ENCODE measurements at places on chromosomes 2 and 18.

DNA sequence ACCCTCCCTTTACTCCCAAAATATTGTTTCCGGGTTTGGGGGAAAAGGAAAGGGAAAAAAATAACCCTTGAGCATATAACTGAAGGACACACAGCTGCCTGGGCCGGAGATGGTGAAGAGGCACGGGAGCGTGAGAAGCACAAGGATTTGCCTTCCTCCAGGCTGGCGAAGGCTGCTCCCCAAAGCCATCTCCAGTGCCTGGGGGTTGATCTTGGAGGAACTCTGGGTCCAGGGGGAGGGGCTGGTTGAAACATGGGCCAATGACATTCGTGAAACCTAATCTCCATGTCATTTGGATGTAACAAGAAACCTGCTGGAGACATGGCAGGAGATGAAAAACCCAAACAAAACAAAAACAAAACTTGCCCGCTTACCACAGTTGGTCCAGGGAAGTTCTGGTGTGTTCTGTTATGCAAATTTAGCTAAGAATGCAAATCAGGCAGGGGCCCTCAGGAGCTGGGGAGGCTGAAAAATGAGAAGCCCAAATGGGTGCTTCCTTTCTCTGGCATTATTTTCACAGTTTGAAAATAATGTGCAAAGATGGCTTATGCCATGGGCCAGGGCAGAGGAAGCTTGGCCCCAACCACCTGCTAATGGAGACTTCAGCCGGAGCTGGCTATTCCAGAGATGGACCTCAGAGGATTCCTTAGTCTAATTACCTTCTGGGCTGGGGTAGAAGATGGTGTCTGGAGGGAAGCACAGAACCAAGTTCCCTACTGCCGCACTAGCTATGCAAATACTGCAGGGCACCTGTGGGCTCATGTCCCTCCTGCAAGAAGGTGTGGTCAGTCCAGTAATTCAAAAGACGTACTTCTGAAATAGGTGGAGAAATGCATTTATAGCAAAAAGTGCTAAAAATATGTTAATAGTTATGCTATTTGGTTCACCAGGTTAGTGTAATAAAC lies 180.9 kb downstream of the BCL2 start:
- DNase-seq: no peak

GRCh38 chr2:27847333-27847732 lies 42.9 kb downstream of the RBKS start:
- no peak for DNase-seq

DNA sequence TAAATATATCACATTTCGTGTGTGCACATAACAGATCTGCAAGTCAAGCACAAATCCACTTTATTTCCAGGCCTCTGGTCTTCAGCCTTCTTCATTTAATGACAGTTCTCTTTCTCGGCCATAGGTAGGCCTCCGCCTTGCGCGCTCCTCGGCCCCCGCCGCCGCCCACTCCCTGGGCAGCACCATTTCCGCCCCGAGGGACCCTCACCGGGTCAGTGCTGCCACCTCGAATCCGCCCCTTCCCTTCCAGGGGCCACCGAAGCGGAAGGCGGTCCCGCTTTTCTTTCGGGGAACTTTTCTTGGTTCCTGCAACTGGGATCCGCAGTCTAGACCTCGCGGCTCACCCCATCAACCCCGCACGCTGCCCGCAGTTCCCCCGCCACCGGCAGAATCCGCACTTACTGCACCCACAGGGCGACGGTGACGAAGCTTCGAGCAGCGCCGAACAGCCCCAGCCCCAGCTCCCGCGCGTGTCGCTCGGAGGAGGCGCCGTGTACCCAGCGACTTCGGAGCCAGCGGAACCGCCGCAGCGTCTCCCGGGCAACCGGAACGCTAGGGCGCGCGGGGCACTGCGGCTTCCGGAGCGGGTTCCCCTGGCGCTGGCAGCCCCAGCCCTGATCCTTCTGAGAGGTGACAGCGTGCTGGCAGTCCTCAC lies at the start of gene CDKL4:
Gene CDKL4, minus strand, starts transcription at position 502 of the 655 bp plus-strand sequence.
- no peak for DNase-seq

DNA sequence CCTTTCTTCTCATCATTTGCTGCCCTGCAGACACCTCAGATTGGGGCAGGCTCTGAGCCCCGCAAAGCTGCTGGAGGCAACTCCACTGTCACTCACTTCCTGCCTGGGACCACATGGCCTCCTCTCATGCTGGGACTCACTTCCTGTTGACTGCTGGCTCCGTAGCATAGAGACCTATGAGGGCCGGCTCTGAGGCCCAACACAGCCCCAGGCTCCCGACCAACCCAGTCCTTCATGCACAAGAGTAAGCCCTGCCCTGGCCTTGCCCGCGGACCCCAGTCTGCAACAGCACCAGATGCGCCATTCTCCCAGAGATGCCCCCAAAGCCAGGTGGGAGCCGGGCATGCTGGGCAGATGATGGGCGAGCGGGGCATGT lies 55.7 kb downstream of the DNMT3A start:
- no peak for DNase-seq

DNA sequence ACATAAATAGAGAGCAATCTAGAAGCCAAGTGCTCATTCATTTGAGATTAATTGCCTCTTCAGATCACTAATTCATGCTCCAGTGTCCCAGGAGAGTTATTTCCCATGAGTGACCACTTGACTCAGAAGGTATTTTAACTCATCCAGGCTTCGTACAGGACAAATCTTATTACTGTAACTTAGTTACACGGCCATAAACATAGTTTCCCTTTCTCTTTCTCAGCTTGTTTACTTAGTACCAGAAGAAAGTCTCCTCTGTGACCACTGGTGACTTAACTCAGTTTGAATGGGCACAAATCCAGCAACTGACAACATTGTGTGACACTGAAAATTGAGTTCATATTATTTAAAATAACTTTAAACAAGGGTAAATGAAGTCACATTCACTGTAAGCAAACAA lies 25.3 kb downstream of the MMADHC start:
- no peak for DNase-seq

GRCh38 chr2:8115456-8115855 lies 566.4 kb upstream of the ID2 start:
- DNase-seq: no peak

DNA sequence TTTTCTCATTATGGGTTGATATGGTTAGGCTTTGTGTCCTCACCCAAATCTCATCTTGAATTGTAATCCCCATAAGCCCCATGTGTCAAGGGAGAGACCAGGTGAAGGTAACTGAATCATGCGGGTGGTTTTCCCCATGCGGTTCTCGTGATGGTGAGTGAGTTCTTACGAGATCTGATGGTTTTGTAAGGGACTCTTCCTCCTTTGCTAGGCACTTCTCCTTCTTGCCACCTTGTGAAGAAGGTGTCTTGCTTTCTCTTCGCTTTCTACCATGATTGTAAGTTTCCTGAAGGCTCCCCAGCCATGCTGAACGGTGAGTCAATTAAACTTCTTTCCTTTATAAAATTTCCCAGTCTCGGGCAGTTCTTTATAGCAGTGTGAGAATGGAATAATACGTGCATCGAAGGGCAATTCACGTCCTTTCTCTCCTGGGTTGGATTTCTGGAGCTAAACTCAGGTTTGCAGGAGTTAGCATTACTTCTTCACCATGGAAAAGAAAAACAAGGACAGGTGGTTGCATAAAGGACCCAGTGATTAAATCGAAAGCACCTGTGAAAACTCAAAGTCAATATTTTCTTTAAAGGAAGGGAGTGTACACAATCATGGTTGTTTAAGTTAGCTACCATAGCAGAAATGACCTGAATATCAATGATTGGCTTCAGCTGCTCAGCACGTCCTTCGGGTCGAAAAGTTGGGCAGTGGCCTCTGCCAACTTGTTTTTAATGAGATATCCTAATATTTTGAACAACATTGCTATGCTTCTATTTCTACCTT lies 54.1 kb downstream of the CDC42EP3 start:
- no peak for DNase-seq

DNA sequence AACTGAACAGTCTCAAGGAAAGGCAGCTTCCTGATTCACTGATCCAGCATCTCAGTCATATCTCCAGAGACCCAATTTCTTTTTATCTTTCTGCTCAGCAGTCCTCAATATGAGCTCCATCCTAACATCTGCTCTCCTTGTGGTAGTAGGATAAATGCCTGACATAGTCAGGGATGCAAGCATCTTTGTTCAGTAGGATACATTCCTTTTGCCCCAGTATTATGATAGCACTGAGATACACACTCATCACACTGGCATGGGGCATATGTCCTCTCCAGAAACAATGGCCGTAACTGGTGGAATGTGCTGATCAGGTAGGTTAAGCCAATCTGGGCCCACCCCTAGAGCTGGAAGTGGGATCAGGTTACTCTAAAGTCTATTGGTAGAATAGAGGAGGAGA lies 207.2 kb downstream of the ETAA1 start:
- DNase-seq: no peak

DNA sequence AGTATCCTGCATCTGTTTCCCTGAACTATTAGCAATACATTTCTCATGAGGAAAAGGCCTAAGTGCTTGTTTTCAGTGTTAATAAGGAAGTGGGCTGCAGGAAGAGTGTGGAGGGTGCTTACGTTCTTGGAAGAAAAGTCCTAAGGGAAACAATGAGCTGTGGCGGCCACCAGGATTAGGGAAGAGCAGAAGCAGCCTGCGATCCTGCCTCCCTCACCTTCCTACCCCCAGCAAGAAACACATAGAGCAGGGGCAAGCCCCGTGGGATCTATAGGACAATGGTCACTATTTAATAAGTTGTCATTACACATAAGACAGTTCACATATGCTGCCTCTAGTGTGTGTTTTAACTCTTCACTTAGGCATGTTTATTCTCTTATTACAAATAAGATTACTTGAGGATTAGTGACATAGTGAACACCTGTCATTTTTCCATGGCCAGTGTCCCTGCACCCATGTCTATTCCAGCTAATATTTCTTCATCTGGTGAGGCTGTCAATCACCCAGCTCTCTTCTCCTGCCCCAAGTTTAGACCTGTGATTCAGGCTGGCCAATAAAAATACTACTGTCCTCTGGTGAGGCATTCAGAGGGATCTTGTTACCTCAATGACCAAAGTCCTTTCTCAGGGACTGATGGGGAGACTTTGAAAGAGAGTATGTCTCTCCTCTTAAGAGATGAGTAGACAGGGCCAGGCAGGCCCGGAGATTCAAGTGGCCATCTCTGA lies 510.9 kb upstream of the CELF4 start:
- no peak for DNase-seq

- no peak for DNase-seq
Observed at GRCh38 chr18:55830544-55830943, 242.6 kb upstream of the TCF4 start.

- DNase-seq: no peak
Observed at GRCh38 chr2:41294331-41294730, 753.5 kb upstream of the PKDCC start.

DNA sequence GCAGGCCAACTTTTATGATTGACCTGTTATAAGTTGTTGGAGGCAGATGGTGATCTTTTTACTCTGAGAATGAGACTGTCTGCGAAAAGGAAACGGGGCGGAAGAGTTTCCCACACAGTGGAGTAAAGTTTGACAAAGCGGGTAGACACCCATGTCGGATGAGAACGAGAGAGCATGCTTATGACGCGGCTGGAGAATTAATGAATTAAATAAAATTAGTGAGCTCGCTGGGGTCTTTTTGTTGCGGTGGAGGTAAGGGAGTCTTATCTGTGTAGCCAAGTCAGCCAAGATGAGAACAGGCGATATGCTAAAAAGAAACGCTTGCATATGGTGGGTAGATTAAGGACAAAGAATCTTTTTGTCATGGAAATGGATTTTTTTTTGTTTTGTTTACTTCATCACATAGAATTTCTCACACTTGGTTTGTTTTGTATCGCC lies 1.8 kb downstream of the SALL3 start:
- DNase-seq: no peak

DNA sequence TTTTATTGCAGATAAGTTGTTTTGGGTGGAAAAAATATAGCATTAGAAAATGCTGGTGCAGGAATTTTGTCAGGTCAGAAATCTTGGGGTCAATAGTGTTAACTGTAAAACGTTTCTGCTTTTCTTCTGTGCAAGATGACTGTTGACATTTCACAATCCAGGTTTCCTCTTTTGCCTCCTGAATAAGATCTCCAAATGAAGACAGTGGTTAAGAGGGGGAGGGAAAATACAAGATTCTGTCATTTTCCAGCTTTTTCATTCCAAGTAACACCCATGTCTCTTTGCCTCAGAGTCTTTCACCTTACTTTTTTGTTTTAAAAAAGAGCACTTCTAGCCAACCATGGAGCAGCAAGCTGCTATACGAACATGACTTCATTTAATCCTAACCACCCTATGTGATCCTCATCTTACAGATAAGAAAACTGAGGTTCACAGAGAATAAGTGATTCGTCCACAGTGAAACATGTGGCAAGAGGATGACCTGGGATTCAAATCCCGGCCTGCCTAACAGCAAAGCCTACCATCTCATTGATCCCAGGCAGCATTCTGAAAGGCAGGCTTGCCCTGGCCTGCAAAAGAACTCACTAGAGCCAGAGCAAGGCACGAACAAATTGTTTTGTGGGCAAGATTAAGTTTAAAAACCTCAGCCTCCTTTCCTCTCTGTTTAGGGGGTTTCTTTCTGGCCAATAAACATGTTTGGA lies 3.0 kb downstream of the PLEK start:
- no peak for DNase-seq

- no peak for DNase-seq
Observed at GRCh38 chr18:48249854-48250253, 159.3 kb downstream of the ZBTB7C start.

- DNase-seq: no peak
Observed at GRCh38 chr2:171956135-171956825, 34.0 kb downstream of the HAT1 start.

GRCh38 chr2:26521054-26521912 lies 43.4 kb upstream of the OTOF start:
- DNase-seq: no peak

DNA sequence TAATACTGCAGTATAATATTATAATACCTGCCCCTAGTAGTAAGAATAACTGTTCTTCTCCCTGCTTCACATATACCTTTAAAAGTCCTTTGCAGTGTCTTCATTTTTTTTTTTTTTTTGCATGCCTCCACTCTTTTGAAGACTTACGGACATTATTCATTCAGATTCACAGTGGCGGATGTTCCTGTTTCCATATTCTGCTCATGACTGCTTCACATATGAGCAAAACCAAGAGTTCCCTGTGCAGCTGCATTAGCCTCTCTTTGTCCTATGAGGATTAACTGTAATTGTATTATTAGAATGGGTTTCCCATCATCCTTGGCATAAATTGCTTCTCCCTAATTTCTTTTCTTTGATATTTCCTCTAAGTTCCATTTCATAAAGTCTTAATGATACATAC lies 12.8 kb downstream of the IL18RAP start:
- DNase-seq: no peak

DNA sequence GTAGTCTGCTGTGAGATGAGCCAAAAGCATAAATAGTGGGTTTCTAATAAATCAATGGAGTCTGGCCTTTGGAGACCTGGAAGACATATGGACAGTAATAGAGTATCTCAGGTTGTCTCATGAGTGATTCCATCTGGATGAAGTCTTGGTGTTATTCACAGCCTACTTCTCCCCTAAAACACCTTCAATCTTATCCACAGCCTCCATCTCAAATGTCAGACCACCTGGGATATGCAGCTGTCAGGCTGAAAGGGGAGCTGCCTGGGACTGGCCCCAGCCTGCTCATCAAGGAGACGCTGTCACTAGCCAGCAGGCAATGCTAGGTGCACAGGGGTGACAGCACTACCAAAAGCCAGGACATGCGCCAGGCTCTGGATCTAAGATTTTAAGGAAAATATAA lies 684.0 kb upstream of the ZEB2 start:
- no peak for DNase-seq
